ENCODE measurements at places on chromosomes 3 and 15.

DNA sequence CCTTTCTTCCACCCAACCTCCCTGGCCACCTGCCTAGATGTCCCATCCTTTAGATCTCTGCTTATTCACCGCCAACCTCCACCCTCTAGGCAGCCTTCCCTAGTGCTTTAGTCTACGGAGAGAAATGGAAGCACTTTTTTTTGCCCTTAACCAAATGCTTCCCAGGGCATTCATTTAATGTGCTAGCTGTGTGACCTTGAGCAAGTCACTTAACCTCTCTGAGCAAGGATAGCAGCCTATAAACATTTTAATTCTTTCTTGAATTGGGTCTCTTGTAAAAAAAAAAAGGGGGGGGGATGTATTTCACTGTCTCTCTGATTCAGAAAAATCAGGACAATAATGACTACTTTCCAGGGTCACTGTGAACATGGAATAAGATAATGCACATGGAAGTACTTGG, 3.2 kb upstream of the INSYN1 start:
- no peak for DNase-seq

DNA sequence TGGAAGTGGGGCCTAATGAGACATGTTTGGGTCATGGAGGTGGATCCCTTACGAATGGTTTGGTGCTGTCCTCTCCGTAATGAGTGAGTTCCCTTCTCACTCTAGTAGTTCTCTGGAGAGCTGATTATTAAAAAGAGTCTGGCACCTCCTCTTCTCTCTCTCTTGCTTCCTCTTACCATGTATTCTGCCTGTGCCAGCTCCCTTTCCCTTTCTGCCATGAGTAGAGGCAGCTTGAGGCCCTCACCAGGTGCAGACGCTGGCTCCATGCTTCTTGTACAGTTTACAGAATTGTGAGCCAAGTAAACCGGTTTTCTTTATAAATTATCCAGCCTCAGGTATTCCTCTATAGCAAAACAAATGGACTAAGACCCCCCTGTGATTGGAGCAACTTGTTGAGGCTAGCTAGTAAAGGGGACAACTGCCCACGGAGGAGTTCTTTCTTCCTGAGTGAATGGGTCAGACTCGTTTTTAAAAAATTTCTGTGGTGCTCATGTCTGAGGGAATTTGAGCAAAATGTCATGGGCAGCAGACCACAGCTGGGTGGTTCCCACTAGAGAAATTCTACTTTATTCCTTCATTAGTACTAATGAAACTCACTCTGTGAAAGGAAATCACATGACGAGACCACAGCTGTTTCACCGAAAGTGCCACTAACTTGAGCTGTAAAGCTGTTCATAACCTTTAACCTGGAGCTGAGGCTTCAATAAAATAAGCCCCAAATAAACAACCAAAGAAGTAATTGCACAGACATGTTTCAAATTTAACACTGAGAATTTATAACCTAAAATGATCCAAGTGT, 210.0 kb downstream of the NFKBIZ start:
- no peak for DNase-seq

GRCh38 chr3:174229916-174230315, 629.2 kb upstream of the NAALADL2 start:
- peak; percentile 84 for DNase-seq

GRCh38 chr15:96703794-96704550, 373.5 kb downstream of the NR2F2 start:
- no peak for DNase-seq

GRCh38 chr3:67854663-67855062, 200.3 kb upstream of the SUCLG2 start:
- no peak for DNase-seq

DNA sequence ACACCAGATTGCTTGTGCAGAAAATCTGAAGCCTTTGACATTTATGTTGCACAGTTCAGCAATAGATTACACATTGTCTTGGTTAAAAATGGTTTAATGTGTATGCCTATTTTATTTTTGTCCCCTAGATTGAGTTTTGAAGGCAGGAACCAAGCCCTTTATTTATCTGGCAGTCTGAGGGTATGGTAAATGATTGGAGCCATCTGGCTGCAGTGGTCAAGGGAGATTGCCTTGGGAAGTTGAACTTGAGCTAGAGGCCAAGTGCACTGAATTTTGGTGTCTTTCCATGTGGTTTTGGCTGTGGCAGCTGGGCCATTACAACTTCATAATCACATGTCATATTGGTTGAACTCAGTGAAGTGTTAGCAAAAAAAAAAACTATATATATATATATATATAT, 248.7 kb upstream of the C2CD4B start:
- no peak for DNase-seq

DNA sequence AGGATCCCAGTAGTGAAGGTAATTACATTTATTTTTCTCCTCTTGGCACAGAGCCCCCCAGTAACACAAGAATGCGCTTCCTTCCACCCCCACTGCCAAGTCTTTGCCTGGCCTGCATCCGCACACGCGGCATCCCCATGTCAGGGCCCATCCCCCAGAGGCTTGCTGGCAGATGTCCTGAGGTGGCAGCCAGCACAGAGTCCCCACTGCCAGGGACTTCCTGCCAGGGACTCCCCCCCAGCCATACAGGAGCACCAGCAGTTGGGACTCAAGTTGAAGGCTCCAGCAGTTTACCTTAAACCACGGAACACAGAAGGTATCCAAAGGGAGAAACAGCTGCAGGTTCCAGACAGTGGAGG, 41.0 kb downstream of the MEGF11 start:
- DNase-seq = no peak

GRCh38 chr3:52052831-52053306, 3.5 kb downstream of the DUSP7 start:
- DNase-seq = no peak

GRCh38 chr3:108970561-108970960, 16.9 kb upstream of the GUCA1C start:
- no peak for DNase-seq

DNA sequence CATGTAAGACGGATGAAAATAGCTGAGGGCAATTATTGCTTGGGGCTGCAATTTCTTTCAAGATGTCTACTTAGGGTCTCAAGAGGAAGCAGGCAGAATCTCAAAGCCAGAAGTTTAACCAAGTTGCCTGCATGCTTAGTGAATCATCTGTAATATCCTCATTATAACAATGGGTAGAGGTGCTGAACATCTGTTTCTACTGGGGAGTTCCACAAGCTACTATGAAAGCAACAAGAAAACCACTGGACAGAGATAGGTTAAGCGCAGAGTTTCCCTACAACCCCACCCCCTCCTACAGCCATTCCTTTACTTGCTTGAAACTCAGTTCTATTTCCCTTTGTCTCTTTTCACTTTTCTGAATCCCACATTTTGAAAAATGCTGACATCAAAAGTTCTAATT, 759.4 kb upstream of the GBE1 start:
- DNase-seq = no peak

GRCh38 chr15:55552451-55552850, 35.7 kb downstream of the PYGO1 start:
- no peak for DNase-seq

GRCh38 chr15:90583471-90584252, 53.9 kb downstream of the CRTC3 start:
- DNase-seq = no peak

- no peak for DNase-seq
These were observed 94.3 kb upstream of the TRPM1 start for GRCh38 chr15:31195871-31196270.

- no peak for DNase-seq
These were observed 188.9 kb upstream of the P2RY1 start for GRCh38 chr3:152646004-152646403.

GRCh38 chr15:101579631-101580163, 72.5 kb downstream of the TM2D3 start:
- DNase-seq = no peak

- no peak for DNase-seq
These were observed 113.7 kb downstream of the LRIG1 start for GRCh38 chr3:66386925-66387650.

All from skeletal muscle cell (primary cell).